ENCODE measurements at places on chromosomes 2 and 18. TPM values are rescaled to one million over a fixed set of nuclear protein-coding genes. Genes with fewer than 3 reads are reported as not detected.

HES6 gene
- 12.0 TPM for total RNA-seq

DNA sequence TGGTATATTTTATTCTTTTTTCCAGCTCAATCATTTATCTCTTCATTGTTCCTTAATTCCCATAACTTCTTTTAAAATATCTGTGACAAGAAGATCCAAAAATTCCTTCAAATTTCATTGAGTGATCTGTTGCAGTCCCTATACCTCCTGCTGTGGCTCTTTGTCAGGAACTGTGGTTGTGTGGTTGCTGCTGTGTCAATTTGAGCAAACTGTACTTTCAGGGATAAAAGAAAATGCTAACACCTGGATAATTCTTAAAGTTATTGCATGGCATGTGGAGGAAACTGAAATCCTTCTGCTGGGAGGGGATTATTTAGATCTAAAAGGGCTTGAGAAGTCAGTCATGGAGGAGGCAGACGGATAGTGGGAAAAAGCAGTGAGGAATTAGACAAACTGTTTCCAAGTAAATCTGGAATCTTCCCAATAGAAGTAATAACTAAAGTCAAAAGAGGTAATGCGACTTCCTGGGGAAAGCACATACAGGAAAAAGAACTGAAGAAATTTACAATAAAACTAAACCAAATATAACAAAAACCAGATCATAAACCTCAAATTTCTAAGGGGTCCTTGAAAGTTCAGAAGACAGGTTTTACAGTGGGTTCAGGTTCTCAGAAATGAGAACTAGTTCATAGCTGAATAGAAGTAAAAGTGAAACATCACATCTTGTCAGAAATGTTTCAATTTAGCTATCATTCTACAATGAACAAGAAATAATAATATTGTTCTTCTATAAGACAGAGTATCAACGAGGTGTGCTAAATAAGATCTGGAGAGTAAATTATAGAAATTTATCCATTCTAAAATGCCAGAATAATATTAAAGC lies 33.5 kb upstream of the CD226 start:
- H3K36me3 ChIP-seq: peaks cover 14% of the 10 kb centered on the region
- no peak overlapping the region for H3K4me3 ChIP-seq
- H3K4me1 ChIP-seq: no peaks in the 10 kb centered on the region
- no peaks in the 10 kb centered on the region for H3K27me3 ChIP-seq
- no peak overlapping the region for H3K27ac ChIP-seq

- no peak for DNase-seq
- H3K27ac ChIP-seq: no peak overlapping the region
- no peak overlapping the region for H3K4me3 ChIP-seq
- H3K36me3 ChIP-seq: no peaks in the 10 kb centered on the region
- H3K4me1 ChIP-seq: peaks cover 32% of the 10 kb centered on the region
These were observed 63.6 kb upstream of the FZD5 start for GRCh38 chr2:207833251-207833751.

- H3K27ac ChIP-seq: no peak overlapping the region
- no peak overlapping the region for H3K4me3 ChIP-seq
- no peaks in the 10 kb centered on the region for H3K27me3 ChIP-seq
- H3K36me3 ChIP-seq: no peaks in the 10 kb centered on the region
These were observed 96.5 kb downstream of the MYT1L start for GRCh38 chr2:2234398-2235195.

- H3K4me1 ChIP-seq: no peaks in the 10 kb centered on the region
- H3K27ac ChIP-seq: no peak overlapping the region
- no peak for DNase-seq
These were observed 33.0 kb downstream of the RPRD1A start for GRCh38 chr18:36034299-36034895.

- H3K4me3 ChIP-seq: no peak overlapping the region
- H3K36me3 ChIP-seq: no peaks in the 10 kb centered on the region
- H3K4me1 ChIP-seq: no peaks in the 10 kb centered on the region
- H3K27ac ChIP-seq: no peak overlapping the region
- H3K27me3 ChIP-seq: no peaks in the 10 kb centered on the region
These were observed 70.5 kb downstream of the CPS1 start for GRCh38 chr2:210626849-210627248.

DNA sequence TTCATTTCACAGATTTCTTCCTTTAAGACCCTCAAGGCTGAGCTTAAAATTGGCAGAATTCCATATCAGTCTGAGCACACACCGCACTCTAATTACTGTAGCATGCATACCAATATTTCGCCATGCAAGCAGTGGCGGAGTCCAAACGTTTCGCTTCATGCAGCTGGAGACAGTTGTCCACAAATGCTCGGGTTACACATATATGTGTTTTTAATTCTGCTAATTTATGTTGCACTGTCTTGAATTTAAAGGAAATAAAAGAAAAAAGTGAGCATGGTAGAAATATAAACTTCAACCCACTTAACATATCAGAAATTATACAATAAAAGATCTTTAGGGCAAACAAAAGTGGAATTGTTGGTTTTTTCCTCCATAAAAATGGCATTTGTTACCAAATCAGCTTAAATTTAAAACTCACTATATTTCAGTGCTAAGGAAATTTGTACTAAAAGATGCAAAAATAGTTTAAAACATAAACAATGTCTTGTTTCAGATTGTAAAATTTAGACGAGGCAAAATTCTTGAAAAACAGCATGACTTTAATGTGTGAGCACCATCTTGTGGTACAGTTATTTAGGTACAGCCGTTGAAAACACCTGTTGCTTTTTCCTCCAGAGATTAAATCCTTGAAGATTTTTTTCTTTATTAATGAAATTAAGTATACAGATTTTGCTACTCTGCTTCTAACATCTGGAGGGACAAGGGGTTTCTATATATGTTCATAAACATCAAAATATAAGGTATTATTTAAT lies 24.1 kb upstream of the KANSL1L start:
- DNase-seq: no peak
- no peaks in the 10 kb centered on the region for H3K36me3 ChIP-seq
- no peaks in the 10 kb centered on the region for H3K27me3 ChIP-seq
- H3K4me1 ChIP-seq: peaks cover 3% of the 10 kb centered on the region

DNA sequence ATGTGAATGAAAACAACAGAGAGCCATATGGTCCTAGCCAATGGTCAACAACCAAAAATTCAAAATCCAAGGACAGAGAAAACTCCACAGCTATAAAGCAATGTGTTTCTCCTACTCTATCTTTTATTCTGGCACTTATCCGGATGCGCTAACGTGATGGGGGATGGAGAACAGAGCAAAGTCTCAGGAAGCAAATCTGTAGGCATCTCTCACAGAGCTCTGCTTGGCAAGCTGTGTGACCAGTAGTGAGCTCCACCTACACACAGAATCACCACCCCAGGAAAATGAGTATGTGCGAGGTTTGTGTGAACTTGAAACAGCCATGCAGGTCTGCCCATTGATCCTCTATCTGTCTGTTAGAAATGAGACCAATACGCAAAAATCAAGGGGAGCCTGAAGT lies 584.3 kb downstream of the BCL11A start:
- no peaks in the 10 kb centered on the region for H3K36me3 ChIP-seq
- no peak overlapping the region for H3K4me3 ChIP-seq
- DNase-seq: no peak
- H3K4me1 ChIP-seq: no peaks in the 10 kb centered on the region

GRCh38 chr2:147001061-147001460 lies 843.8 kb upstream of the ACVR2A start:
- no peaks in the 10 kb centered on the region for H3K36me3 ChIP-seq
- DNase-seq: no peak
- H3K27ac ChIP-seq: no peak overlapping the region
- no peaks in the 10 kb centered on the region for H3K27me3 ChIP-seq
- H3K4me1 ChIP-seq: peaks cover 6% of the 10 kb centered on the region

DNA sequence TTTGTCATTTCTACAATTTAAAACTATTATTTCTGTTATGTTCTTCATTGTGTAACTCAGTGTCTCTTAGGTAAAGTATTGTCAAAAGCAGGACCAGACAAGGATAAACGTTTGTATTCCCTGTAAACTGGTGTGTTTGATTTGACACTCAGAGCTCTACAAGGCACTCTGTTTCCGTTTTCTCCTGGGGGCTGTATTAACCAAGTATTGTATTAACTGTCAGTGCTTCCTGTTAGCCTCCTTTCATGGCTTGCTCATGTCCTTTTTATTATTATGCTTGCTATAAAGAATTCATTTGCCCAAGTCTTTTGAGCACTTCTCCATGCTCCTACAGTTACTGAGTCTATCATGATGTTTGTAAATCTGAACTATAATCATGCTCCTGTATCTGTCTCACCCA lies 323.7 kb downstream of the LPIN1 start:
- no peaks in the 10 kb centered on the region for H3K4me1 ChIP-seq
- no peaks in the 10 kb centered on the region for H3K36me3 ChIP-seq
- H3K4me3 ChIP-seq: no peak overlapping the region
- H3K27me3 ChIP-seq: no peaks in the 10 kb centered on the region
- DNase-seq: no peak
- H3K27ac ChIP-seq: no peak overlapping the region

DNA sequence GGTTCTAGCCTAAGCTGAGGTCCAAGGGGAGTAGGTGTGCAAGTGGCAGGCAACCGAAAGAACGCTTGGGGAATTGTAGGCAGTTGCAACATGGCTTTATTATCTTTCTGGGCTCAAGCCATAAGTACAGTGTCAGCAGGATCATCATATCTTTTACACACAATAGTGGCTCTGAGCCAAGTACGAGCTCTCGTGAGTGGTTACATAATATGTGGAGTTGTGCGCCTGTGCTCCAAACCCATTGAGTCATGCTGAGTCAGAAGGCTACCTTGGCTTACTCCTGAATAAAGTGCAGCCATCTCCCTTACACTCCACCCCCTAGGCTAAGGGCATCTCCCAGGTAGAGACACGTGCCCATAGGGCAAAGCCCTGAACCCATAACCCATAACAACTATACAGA lies 233.9 kb downstream of the SATB2 start:
- no peaks in the 10 kb centered on the region for H3K27me3 ChIP-seq
- no peaks in the 10 kb centered on the region for H3K36me3 ChIP-seq
- no peaks in the 10 kb centered on the region for H3K4me1 ChIP-seq
- H3K4me3 ChIP-seq: no peak overlapping the region
- H3K27ac ChIP-seq: no peak overlapping the region
- DNase-seq: no peak

- H3K4me1 ChIP-seq: peaks cover 20% of the 10 kb centered on the region
- H3K36me3 ChIP-seq: no peaks in the 10 kb centered on the region
- no peak overlapping the region for H3K4me3 ChIP-seq
These were observed 11.2 kb downstream of the FAP start for GRCh38 chr2:162232027-162232426.

All from esophagus muscularis mucosa (tissue), 4 donors.